Articular chondrocyte of knee joint (primary cell): ENCODE measurements at places on chromosomes 11 and 22. TPM values are rescaled to one million over a fixed set of nuclear protein-coding genes. Genes with fewer than 3 reads are reported as not detected.

The TSSK2 gene
- not detected in 2 replicates for total RNA-seq

The FANCF gene
- 9.8 and 12.2 TPM in 2 replicates for total RNA-seq

The CD6 gene
- total RNA-seq: not detected in 2 replicates

The KRTAP5-1 gene
- total RNA-seq: not detected in 2 replicates

The OR5L2 gene
- not detected in 2 replicates for total RNA-seq

The SOX10 gene
- total RNA-seq: not detected in 2 replicates

The TPBGL gene
- 0.11 TPM in 1 of 2 replicates, not detected in the other for total RNA-seq

The NAALAD2 gene
- 0.22 and 0.26 TPM in 2 replicates for total RNA-seq

The GPR83 gene
- not detected in 2 replicates for total RNA-seq

The OR5AN1 gene
- not detected in 2 replicates for total RNA-seq

The KRTAP5-2 gene
- total RNA-seq: not detected in 2 replicates

The TRIM6 gene
- total RNA-seq: 9.4 and 9.7 TPM in 2 replicates

The HPS4 gene
- 41.4 and 49.1 TPM in 2 replicates for total RNA-seq

The XKR3 gene
- total RNA-seq: not detected in 2 replicates

The GAS2L1 gene
- 8.0 and 9.2 TPM in 2 replicates for total RNA-seq

The UPK3A gene
- total RNA-seq: not detected in 2 replicates

The THY1 gene
- 669 and 939 TPM in 2 replicates for total RNA-seq

The RASD2 gene
- 0.22 and 0.52 TPM in 2 replicates for total RNA-seq

The CCDC34 gene
- 3.8 and 7.0 TPM in 2 replicates for total RNA-seq

The APOL4 gene
- 0.11 and 0.52 TPM in 2 replicates for total RNA-seq

The SIK3 gene
- total RNA-seq: 31.0 and 34.8 TPM in 2 replicates

The ASRGL1 gene
- 0.65 and 1.9 TPM in 2 replicates for total RNA-seq

The MB gene
- not detected in 2 replicates for total RNA-seq
